Stimulated activated naive CD4-positive, alpha-beta T cell treated with Interleukin-2 at 50 U/mL for 16 hours (primary cell): ENCODE measurements at places on chromosomes 11 and 22.
A peak's percentile ranks its signal among the peaks of the same experiment; 100 is the strongest.

- DNase-seq, result no peak
Observed at GRCh38 chr22:17903564-17904295, 120.6 kb downstream of the MICAL3 start.

GRCh38 chr11:45347348-45348082 is 61.4 kb upstream of the SYT13 start:
- no peak for DNase-seq

GRCh38 chr11:27496461-27496860 is 10.1 kb downstream of the LIN7C start:
- DNase-seq, result no peak

- DNase-seq, result no peak
Observed at GRCh38 chr11:33944693-33945424, 53.0 kb upstream of the LMO2 start.

DNA sequence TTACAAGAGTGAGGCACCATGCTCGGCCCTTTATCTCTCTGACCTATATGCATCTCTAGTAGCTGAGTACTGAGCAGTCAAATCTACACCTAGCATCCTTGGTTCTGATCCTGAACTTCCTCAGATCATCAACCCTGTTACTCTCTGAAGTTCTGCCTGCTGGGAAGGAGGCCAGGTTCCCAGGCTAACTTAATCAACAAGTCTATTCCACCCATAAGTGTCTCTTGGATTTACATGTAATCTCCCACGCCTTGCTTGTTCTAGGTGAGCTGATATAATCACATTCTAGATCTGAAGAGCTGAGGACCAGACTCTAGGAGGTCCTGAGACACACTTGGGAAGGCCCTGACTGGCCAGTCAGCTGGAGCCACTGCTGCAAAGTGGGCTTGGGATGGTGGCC is 22.1 kb downstream of the CABP7 start:
- DNase-seq, result no peak

- no peak for DNase-seq
Observed at GRCh38 chr11:76251226-76251575, 44.9 kb upstream of the WNT11 start.

DNA sequence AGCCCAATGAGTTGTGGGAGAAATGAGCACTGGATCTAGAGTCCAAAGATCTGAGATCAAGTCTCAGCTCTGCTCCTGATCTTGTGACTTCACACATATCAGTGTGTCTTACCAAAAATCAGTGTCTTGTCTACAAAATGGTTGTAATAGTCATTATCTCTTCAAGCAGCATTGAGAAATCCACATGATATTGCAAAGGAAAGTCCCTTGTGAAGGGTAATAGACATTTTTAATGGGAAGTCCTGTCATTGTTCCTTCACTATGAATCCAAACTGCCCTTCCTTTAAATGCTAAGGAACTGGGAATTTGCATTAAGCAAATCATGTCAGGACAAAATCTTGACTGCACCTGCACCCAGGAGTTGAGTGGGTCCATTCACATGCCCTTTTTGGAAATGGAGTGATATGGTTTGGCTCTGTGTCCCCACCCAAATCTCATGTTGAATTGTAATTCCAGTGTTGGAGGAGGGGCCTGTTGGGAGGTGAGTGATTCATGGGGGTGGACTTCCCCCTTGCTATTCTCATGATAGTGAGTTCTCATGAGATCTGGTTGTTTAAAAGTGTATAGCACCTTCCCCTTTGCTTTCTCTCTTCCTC is 51.1 kb downstream of the COMMD9 start:
- no peak for DNase-seq

DNA sequence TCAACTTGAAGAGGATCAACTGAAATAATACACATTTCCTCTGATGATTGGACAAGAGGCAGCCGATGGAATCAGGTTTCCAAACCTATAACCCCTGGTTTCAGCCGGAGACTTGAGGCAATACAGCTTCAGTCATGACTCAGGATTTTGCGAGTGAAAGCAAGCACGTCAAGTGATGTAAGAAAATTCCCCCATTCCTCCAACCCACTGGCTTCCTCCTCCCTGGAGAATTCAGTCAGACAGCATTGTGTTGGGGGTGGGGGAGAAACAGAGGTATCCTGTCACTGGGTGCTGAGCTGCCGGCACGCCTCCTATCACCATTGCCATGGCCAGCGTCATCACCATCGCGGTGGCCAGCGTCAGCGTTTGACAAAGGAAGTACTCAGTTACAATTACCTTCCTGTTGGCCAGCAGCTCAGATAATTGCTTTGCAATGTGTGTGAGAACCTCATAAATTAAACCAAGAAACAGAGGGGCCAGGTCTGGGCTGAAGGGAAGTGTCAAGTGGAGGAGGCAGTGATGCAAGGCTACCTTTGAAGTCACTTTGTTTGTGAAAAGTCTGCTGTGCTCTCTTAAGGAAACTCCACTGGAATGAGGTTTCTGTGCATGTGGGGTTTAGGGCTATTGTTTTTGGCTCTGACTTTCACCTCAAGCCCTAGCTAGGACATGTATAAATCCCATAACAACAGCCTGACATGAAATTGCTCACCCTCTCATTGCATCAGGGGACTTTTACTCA is 50.2 kb downstream of the LIF start:
- DNase-seq, result peak; percentile 59

- DNase-seq, result no peak
Observed at GRCh38 chr11:31869986-31870385, 58.9 kb upstream of the PAX6 start.

DNA sequence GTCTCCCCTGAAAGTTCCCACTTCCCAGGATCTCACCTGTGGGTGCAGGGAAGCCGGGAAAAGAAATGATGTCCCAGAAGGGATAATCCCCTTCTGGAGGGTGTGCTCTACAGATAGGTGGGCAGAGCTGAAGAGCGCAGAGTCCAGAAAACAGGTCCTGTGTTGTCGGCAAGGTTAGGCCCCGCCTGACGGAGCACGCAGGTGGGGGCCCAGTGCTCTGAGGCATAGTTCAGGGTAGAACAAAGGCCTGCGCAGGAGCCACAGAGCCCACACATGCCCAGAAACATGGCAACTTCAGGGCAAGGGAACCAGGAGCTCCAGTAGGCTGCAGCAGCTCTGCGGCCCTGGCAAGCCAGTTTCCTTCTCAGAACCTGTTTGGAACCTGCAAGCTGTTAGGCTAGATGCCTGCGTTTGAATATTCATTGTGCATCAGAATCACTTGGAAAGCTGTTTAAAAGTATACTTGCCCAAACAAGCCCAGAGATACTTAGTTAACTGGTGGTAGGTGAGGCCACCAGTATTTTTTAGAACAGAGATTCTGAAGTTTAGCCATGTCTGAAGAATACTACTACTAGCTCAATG is 386.6 kb downstream of the BUD13 start:
- no peak for DNase-seq

GRCh38 chr11:120978701-120979100 is 45.2 kb upstream of the TBCEL start:
- no peak for DNase-seq
